Brain (organoid and tissue), 16 donors: ENCODE measurements at places on chromosomes 11 and 22. TPM values are rescaled to one million over a fixed set of nuclear protein-coding genes. Genes with fewer than 3 reads are reported as not detected.

SPA17 gene
- polyA plus RNA-seq: 14.8 TPM

MRPL23 gene
- 66.2 TPM for polyA plus RNA-seq

LRRN4CL gene
- 0.36 TPM for polyA plus RNA-seq

SLC22A25 gene
- polyA plus RNA-seq: not detected

OR5A1 gene
- not detected for polyA plus RNA-seq

CRACR2B gene
- polyA plus RNA-seq: 3.1 TPM

GGTLC2 gene
- polyA plus RNA-seq: not detected

CYP2D6 gene
- polyA plus RNA-seq: 0.27 TPM

MUC6 gene
- polyA plus RNA-seq: 0.75 TPM

BEST1 gene
- 12.1 TPM for polyA plus RNA-seq

TSPAN18 gene
- polyA plus RNA-seq: 3.3 TPM

FGF4 gene
- not detected for polyA plus RNA-seq

ARHGAP42 gene
- polyA plus RNA-seq: 0.59 TPM

OR4D10 gene
- not detected for polyA plus RNA-seq

MEI1 gene
- polyA plus RNA-seq: 3.2 TPM

LYVE1 gene
- 4.1 TPM for polyA plus RNA-seq

TLCD5 gene
- 8.6 TPM for polyA plus RNA-seq

WNT11 gene
- 1.0 TPM for polyA plus RNA-seq

MPEG1 gene
- polyA plus RNA-seq: 2.3 TPM

OR2D2 gene
- polyA plus RNA-seq: not detected

SCN2B gene
- 9.0 TPM for polyA plus RNA-seq

CLMP gene
- 17.6 TPM for polyA plus RNA-seq

CCDC73 gene
- polyA plus RNA-seq: not detected

MYBPC3 gene
- polyA plus RNA-seq: not detected

APOBEC3G gene
- 6.3 TPM for polyA plus RNA-seq

GGT5 gene
- polyA plus RNA-seq: 45.0 TPM

SCO2 gene
- 0.80 TPM for polyA plus RNA-seq

PGM2L1 gene
- 13.0 TPM for polyA plus RNA-seq

OR11H1 gene
- not detected for polyA plus RNA-seq

RIMBP3B gene
- 0.34 TPM for polyA plus RNA-seq

RAB39A gene
- polyA plus RNA-seq: 5.6 TPM
